Astrocyte (in vitro differentiated cells and primary cell): ENCODE measurements at places on chromosomes 12 and 14. TPM values are rescaled to one million over a fixed set of nuclear protein-coding genes. Genes with fewer than 3 reads are reported as not detected.
A peak's percentile ranks its signal among the peaks of the same experiment; 100 is the strongest.

The SYT1 gene
- total RNA-seq = 24.0 and 33.2 TPM in 2 replicates

The AHNAK2 gene
- 34.3 and 44.7 TPM in 2 replicates for total RNA-seq

DNA sequence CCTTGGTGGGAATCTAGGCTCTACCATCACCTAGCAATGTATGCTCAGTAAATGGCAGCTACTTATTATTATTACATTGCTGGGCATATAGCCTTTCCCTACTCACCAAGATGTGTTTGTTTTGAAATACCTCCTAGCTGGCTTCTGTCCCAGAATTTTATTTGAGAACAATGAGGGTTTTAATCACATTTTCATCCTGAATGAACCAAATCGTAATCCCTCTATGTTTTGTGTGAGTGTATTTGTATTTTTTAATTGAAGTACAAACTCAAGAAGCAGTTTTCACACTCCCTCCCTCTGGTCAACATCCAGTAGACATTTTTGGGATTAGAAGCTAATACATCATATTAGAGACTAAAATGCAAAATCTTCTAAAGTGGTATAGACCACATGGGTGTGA is 7.6 kb downstream of the SLC7A8 start:
- no peak for DNase-seq

DNA sequence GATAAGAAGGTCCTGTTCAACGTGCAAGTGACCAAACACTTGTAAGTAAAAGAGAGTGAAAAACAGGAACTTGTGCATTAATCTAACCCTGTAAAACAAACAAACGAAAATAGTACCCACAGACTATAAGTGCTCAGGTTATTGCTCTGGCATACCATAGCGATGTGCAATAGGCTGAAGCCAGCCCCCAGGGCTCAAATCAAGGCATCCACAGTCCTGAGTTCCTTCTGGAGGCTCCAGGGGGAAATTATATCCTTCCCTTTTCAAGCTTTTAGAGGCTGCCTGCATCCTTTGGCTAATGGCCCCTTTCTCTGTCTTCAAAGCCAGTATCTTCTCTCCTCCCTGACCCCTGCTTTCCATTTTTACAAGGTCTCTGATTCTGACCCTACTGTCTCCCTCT is 8.1 kb upstream of the CMAS start:
- no peak for DNase-seq

DNA sequence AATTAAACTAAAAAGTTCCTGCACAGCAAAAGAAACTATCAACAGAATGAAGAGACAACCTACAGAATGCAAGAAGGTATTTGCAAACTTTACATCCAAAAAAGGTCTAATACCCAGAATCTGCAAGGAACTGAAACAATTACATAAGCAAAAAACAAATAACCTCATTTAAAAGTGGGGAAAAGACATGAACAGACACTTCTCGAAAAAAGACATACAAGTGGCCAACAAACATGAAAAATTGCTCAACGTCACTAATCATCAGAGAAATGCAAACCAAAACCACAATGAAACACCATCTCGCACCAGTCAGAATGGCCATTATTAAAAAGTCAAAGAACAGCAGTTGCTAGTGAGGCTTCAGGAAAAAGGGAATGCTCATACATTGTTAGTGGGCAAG is 15.2 kb downstream of the PDE6H start:
- peak; percentile 53 for DNase-seq

GRCh38 chr12:111395336-111396187 is 10.2 kb upstream of the SH2B3 start:
- DNase-seq = no peak
